NCI-H187 (cell line): ENCODE measurements at places on chromosomes 2 and 18.

GRCh38 chr18:37033419-37033818 is 204.5 kb downstream of the KIAA1328 start:
- DNase-seq: no peak

GRCh38 chr2:82959727-82960126 is 1499.4 kb downstream of the SUCLG1 start:
- no peak for DNase-seq

GRCh38 chr18:34097312-34097711 is 127.4 kb downstream of the NOL4 start:
- no peak for DNase-seq

DNA sequence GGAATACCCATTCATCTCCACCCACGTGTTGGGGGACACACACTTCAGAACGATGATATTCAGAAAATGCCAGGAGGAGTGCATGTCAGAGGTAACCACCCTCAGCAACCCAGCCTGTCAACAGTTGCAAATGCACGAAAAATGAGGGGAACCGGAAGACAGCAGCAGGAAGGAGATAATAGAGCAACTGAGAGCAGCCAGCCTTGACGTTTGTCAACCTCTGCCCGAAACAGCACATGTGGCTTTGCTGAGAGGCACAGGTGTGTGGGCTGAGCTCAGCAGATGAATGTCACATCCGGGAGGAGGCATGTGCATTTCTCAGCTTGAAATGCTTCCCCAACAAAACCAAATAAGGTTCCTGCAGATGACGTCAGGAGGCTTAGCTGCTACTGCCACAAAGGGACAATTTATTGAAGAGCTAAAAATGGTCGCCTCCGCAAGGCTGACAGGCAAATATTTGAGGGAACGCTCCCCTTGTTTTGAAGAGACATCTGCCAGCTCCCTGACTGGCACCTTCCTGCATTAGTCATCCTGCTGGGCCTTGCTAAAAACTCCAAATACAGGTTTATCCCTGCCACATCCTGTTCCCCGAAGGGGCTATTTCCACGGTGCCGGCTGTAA is 419.0 kb downstream of the NBAS start:
- DNase-seq: no peak

DNA sequence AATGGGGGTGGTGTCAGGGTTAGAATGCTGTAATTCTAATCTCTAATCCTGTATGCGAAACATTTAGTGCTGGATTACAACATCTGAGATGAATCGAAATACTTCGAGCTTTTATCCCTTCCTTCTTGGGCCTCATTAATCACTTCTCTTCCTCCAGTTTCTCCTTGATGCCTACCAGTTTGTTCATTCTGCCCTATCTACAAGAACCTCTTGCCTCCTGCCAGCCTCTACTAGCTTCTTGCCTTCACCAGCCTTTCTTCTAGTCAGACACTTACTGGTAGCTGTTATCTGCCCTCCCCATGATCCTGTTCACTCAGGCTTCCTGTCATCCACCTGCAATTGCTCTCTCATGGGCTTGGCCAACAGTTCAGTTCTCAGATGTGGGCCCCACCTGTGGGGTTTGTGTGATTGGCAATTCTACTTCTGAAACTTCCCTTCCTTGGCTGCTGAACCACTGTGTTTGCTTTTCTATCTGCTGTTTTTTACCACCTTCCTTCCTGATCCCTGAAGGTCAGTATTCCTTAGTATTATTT is 15.4 kb upstream of the FARP2 start:
- no peak for DNase-seq

GRCh38 chr2:237435844-237436587 is 22.1 kb upstream of the COL6A3 start:
- DNase-seq: no peak

GRCh38 chr2:223221139-223221835 is 169.3 kb downstream of the KCNE4 start:
- no peak for DNase-seq
